ENCODE measurements at places on chromosomes 5 and 9.

DNA sequence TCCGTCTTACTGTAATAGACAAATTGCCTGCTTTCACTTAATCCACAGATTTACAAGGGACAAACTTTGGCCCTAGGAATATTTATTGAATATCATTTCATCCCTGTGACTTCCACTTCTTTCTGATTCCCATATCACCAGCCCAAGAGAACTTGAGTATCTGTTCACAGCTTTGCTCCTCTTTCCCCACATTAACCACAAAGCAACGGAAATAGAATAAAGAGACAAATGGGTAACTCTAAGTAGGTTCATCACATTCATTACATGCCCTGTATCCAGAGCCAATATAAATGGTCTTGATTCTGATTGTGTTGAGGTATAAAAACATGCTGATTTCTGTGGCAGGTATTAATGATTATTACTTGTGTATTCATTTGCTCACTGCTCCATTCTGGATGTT is 41.9 kb downstream of the TMEM252 start:
- no peak for DNase-seq

- no peak for DNase-seq
Measured at GRCh38 chr5:52804387-52804791, 16.7 kb downstream of the ITGA1 start.

- DNase-seq, result no peak
Measured at GRCh38 chr5:127793052-127793451, 89.9 kb downstream of the CCDC192 start.

DNA sequence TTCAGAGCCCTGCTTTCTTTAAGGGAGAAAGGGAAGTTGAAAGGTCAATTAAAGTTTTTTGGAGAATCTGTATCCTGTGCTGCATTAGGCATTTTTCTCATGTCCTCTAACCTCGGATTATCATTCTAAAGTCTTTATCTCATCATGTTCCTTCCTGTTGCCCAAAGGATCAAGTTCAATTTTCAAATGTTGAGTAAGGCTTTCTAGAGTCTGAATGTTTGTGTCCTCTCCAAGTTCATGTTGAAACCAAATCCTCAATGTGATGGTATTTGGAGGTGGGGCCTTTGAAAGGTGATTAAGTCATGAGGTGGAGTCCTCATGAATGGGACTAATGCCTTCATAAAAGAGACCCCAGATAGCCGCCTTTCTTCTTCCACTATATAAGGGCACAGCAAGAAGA is 20.2 kb upstream of the TNC start:
- DNase-seq, result no peak

DNA sequence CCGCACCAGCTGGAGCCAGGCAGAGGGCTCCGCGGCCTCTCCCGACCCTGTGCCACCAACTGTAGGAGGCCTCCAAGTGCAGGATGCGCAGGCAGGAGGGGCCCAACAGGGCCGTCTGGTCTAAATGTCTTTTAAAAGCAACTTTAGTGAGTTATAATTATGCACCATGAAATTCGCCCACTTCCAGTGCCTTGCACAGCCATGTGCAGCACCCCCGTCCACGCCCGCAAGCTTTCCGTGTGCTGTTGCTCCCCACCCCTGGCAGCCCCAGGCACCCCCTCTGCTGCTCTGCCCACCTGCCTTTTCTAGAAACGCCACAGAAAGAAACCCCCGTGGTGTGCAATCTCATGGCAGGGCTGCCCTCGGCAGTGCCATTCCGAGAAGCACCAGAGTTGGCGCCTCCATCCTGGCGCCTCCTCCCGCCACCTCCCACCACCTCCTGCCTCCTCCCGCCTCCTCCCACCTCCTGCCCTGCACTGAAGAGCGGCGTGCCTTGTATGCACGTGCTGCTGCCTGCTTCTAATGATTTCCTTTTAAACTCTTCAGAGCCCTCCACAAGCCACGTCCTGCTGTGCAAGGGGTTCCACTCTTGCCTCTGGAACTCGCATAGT is 7.5 kb upstream of the SLC6A18 start:
- no peak for DNase-seq

DNA sequence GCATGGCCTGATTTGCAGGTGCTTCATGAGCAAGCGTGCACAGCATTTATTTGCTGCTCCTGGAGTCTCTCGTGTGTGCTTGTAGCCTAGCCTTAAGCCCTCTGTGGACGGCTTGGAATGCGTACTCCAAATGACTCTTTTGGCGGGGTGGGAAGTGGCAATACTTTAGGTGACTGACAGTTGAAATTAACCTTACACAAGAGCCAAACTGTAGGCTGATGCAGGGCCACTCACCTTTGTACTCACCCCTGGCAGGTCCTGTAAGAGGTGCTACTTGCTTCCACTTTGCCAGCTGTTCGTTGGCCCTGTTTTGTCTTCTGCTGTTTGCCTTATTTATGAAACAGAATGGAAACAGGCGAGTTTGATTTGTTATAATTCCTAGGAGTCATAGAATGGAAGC is 22.9 kb downstream of the TENT4A start:
- no peak for DNase-seq

DNA sequence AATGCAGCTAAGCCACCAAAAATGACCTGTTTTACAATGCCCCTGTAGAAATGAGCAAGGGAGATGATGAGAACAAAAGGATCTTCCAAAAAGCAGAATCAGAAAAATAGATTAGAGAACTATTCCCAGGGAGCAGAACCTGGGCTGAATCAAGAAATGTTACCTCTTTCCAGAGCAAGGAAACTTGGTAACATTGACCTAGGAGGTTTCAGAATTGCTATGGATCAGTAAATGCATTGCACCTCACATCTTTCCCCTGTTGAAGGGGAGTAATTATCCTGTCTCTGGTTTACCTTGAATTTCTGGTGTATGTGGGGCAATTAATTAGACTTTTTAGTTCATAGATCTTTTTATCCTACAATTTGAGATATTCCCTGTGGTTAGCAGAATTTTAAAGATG is 151.2 kb upstream of the RAI14 start:
- no peak for DNase-seq

DNA sequence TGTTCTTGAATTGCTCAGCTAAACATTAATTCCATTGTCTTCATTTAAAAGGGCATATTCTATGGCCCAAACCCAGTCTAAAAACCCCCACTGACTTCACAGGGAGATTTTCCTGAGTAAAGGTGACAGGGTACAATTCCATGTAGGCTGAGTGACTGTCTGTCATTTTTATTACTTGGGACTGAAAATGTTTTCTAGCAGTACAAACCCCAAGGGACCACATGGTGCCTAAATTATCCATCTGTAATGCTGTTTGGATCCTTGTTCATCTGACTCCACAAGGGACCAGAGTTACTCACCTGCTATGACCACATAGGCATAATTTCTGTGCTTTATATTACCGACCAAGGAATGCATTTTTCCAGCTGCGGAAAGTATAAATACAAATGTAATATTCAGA is 349.1 kb downstream of the ZNF608 start:
- no peak for DNase-seq
